ENCODE measurements at places on chromosomes 12 and 14. TPM values are rescaled to one million over a fixed set of nuclear protein-coding genes. Genes with fewer than 3 reads are reported as not detected.

Gene UNC79
- 0.14 TPM for total RNA-seq

Gene FGF23
- total RNA-seq = not detected

Gene EXOC3L4
- total RNA-seq = 16.9 TPM

Gene SMCO2
- total RNA-seq = not detected

Gene A2ML1
- not detected for total RNA-seq

Gene CLECL1
- 2.7 TPM for total RNA-seq

Gene RBMS2
- total RNA-seq = 17.3 TPM

DNA sequence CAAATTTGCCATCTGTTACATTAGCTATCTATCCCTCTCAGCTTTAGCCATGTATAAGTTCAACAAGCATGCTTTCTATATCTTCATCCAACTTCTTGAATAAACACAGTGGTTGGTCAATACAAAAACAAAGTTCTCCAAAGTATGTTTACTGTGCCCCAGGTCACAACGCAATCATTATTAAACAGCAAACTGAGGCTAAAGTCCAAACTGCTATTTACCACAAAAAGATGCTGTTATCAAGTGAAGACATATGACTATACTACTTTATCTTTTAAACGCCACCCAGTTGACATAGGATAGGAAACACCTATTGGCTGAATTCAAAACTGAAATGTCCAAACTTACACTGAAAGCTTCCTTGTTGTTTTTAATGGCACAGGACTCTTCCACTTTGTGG is 11.7 kb downstream of the ZCCHC8 start:
- H3K4me3 ChIP-seq = no peak overlapping the region
- H3K27me3 ChIP-seq = no peaks in the 10 kb centered on the region
- H3K4me1 ChIP-seq = no peaks in the 10 kb centered on the region
- H3K27ac ChIP-seq = no peak overlapping the region
- DNase-seq = no peak

GRCh38 chr12:48807981-48808380 is 10.3 kb upstream of the CACNB3 start:
- no peaks in the 10 kb centered on the region for H3K36me3 ChIP-seq
- no peak overlapping the region for H3K27ac ChIP-seq
- no peak overlapping the region for H3K4me3 ChIP-seq
- no peaks in the 10 kb centered on the region for H3K27me3 ChIP-seq

DNA sequence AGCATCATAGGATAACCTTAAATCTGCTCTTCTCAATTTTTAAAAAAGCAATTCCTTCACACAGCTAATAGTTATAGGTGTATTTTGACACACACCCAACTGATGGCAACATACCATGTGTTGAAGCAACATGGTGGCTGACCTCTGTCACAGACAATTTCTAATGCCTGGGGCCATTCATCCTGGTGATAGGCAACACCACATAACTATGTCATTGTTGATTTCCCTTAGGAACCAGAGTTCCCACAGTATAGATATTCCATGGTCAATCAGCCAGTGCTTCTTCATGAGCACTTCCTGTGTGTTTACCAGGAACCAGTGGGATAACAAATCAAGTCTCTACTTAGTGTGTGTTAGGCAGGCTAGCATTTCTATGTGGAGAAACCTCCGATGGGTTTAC is 88.3 kb downstream of the FIGNL2 start:
- no peaks in the 10 kb centered on the region for H3K4me1 ChIP-seq
- H3K4me3 ChIP-seq = no peak overlapping the region
- no peak overlapping the region for H3K27ac ChIP-seq

- H3K4me3 ChIP-seq = peak overlapping the region; percentile 87
- H3K4me1 ChIP-seq = peaks cover 42% of the 10 kb centered on the region
- H3K36me3 ChIP-seq = peaks cover 32% of the 10 kb centered on the region
- H3K27ac ChIP-seq = peak overlapping the region; percentile 98
Observed at GRCh38 chr12:56158926-56159461, 835 bp downstream of the MYL6 start.

- no peak overlapping the region for H3K4me3 ChIP-seq
- H3K4me1 ChIP-seq = no peaks in the 10 kb centered on the region
- DNase-seq = no peak
Observed at GRCh38 chr14:63212776-63213500, 8.7 kb downstream of the RHOJ start.

DNA sequence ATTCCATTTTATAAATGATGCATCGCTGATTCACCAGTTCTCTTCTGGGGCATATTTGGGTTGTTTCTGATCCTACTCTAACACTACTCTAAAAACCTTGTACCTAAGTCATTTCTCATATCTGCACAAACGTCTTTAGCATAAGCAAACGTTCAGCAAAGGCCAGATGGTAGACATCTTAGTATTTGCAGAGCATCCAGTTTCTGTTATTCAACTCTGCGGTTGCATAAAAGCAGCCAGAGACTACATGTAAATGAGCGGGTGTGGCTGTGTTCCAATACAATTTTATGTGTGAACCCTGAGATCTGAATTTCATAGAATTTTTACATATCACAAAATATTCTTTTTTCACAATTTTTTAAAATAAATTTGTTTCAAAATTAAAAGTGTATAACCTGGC is 22.8 kb upstream of the MMP17 start:
- H3K27me3 ChIP-seq = no peaks in the 10 kb centered on the region
- peaks cover 10% of the 10 kb centered on the region for H3K4me1 ChIP-seq
- H3K27ac ChIP-seq = no peak overlapping the region

- no peak overlapping the region for H3K27ac ChIP-seq
- H3K4me1 ChIP-seq = peaks cover 5% of the 10 kb centered on the region
- no peaks in the 10 kb centered on the region for H3K36me3 ChIP-seq
- DNase-seq = no peak
- no peaks in the 10 kb centered on the region for H3K27me3 ChIP-seq
Observed at GRCh38 chr12:63079791-63080502, 71.1 kb downstream of the AVPR1A start.
